Fibroblast of gingiva (primary cell): ENCODE measurements at places on chromosomes 6 and 20.
A peak's percentile ranks its signal among the peaks of the same experiment; 100 is the strongest.

DNA sequence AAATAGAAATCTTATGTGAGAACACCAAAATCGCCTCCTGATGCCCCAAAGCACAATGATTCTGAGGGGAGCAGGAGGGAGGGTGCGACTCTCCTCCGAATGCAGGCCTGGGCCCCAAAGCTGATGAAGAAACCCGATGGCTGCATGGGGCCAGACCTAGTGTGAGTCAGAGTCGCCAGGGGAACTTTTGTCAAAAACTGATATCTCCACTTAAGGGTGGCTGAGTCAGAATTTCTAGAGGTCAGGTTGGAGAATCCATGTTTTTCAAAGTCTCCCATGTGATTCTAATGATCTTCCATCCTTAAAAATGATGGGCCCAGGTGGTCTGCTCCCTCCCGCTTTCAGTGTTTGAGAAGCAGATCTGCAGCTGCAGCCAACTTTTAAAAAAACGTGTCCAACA, 172.8 kb downstream of the BACH2 start:
- no peak for DNase-seq

GRCh38 chr6:52325695-52326471, 36.1 kb upstream of the PAQR8 start:
- DNase-seq = no peak

DNA sequence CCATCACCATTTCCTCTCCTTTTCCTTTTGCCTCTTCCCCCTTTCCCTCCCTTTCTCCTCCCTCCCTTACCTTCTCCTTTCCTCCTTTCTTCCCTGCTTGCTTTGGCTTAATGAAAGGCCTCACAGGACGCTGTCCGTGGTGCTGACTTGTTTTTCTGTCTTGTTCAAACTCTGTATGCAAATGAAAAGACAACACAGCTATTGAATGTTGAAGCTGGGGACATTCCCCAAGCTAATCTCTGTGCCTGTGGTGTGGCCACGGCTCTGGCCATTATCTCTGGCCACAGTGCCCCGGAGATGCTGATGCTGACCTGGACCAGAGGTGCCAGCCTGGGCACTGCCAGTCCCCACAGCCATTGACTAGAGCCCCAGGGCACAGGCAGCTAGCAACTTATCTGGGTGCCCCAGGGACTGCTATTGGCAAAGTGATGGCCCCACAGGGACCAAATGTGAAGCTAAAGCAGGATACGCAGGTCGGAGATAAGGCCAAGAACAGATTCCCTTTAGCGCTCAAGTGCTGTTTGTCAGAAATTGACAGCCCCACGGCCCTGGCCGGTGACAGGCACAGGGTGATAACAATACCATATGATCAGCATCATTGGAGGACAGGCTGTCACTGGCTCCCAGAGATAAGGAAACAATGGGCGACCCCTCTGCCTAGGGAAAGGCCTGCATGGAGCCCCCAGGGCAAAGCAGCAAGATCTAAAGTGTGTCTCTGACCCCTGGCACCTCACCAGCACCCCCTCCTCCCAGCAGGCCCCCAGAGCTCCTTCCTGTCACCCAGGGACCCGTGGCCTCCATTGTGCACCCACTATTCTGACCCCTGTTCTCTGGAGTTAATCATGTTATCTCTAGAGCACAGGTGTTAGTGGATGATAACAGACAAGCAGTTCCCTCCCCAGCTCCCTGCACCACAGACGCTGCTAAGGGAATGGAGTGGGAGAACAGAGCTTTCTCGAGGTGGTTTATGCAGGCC, 31.6 kb upstream of the SLC32A1 start:
- peak; percentile 31 for DNase-seq

DNA sequence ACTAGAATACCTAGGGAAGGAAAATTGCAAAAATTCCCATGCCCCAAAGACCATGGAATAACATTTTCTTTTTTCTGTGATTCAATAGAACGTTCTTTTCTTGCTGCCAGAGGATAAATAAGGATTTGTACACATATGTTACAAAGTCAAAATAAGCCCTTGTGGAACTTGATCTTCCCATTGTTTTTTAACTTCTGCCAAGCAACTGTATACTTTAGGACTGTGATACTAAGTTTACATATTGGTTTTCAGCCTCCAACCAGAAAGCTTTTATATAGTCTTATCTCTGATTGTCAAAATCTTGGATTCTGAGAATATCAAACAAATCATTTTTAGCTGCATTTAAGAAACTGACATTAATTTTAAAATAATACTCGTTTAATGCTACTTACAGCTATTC, 84.6 kb downstream of the HMGCLL1 start:
- no peak for DNase-seq

DNA sequence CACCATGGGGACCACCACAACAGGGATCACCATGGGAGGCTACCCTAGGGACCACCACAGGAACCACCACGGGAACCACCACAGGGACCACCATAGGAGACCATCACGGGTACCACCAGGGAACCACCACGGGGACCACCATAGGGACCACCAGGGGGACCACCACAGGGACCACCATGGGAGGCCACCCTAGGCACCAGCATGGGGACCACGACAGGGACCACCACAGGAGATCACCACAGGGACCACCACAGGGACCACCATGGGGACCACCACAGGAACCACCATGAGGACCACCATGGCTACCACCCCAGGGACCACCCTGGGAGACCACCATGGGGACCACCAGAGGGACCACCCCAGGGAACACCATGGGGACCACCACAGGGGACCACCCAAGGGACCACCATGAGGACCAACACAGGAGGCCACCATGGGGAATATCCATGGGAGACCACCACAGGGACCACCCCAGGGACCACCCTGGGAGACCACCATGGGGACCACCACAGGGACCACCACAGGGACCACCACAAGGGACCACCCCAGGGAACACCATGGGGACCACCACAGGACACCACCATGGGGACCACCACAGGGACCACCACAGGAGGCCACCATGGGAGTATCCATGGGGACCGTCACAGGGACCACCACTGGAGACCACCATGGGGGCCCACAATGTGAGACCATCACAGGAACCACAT, 67.6 kb upstream of the MPC1 start:
- no peak for DNase-seq

DNA sequence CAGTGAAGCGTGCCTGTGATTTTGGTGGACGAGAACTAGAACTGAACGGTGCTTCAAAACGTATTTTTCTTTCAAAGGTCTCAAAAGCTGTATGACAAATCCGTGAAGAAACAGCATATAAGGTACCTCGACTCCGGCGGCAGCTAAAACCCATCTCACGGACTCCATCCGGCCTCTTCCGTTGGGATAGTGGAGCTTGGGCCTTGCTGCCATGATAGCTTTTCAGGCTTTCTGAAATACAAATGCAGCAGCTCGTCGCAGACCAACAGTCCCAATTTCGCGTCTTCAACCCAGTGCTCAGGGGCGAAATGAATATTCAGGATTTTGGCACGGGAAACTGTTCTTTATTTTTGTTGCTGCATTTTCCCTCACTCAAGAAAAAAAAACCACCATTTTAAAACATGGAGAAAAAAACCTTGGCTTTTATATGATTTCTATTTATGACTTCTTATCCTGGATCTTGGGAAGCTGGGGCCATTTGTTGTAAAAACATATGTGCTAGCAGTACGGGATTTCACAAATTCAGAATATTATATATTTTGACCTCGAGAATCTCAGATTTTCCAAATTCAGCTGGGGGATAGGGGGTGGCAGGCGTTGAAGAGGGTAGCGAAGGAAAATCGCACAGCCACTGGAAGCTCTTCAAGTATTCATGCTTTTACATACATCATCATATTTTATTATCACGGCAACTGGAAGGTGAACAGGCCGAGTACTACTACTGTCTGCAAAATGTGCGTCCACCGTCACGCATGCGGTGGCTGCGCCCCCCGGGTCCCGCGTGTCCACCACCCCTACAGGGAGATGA, 849 bp downstream of the GSTA4 start:
- peak; percentile 20 for DNase-seq

DNA sequence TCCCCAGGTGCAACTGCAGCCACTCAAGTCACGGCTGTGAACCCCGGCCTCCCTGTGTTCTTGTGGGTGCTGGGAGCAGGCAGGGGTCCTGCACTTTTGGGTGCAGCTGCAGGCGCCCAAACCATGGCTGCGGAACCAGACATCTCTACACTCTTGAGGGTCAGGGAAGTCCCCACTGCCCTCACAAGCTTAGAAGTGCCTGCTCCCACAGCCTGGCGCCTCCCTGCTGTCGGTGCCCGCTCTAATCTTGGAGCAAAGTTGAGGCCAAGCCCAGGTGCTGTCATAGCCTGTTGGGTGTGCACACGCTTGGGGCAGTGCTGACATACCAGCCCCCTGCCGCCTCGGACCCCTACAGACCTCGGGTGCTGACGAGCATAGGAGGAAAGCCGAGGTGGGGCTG, 6.2 kb downstream of the DEFB132 start:
- no peak for DNase-seq

DNA sequence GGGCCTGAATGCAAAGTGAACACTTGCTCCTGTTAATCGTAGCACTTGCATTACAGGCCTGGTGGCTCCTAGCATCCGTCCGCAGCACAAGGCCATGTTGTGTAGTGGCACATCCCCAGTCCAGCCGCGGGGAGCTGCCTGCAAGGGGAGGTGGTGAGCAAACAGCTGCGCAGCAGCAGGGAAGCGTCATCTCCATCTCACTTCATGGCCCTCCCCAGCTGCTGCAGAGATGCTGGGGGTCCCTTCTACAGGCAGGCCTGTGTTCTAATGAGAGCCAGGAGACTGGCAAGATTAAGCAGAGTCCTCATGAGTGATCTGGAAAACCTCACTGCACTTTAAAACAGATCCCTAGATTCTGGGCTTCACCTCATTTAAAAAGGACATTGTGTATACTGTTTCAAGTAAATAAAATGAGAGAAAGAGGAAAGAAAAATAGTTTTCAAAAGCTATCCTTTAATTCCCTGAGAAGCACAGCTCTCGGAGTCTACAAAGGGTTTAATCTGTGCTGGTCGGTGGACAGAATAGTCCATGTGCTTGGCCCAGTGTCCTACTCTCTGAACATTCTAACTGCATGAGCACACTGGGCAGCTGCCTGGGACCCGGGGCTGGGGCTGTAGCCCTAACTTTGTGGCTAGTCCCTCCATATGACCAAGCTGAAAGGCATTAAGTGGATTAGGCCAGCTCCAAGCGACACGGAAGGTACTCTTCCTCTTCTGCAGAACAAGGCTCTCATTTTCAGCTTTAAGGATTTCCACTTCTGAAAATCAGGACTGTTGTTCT, 125.8 kb downstream of the LY86 start:
- no peak for DNase-seq

GRCh38 chr20:31485450-31486339, 10.6 kb downstream of the REM1 start:
- DNase-seq = peak; percentile 55

GRCh38 chr6:39849228-39849627, 57.1 kb downstream of the DAAM2 start:
- DNase-seq = no peak

DNA sequence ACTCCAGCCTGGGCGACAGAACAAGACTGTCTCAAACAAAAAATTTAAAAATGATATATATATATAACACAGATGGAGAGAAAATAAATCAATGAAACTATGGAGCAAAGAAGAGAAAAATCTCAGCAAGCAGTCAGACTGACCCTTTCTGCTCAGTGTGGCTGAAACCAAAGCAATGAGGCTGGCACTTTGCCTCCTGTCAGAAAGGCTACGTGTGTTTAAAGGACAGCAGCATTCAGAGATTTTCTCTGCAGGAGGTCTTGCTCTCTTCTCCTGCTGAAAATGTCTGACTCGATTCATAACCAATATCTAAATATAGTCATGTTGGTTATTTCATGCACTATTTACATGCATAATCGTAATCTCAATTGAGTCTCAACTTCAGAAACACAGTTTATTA, 527.0 kb upstream of the JARID2 start:
- DNase-seq = no peak

DNA sequence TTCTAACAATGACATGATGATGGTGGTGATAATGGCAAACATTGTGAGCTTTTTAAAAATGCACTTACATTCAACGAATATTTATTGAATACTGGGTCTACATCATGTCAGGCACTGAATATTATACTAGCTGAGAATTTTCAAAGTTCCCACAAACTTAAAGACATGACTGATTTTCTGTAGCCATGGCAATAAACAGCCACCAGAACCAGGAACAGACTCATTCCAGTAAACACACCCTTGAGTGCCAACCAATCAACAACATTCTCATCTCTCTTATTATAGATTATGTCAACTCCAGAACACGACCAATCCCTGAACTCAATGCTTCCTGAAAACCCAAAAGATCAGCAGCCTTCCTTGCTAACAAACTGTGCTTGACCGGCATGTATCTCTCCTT, 212.4 kb upstream of the RUNX2 start:
- peak; percentile 50 for DNase-seq

DNA sequence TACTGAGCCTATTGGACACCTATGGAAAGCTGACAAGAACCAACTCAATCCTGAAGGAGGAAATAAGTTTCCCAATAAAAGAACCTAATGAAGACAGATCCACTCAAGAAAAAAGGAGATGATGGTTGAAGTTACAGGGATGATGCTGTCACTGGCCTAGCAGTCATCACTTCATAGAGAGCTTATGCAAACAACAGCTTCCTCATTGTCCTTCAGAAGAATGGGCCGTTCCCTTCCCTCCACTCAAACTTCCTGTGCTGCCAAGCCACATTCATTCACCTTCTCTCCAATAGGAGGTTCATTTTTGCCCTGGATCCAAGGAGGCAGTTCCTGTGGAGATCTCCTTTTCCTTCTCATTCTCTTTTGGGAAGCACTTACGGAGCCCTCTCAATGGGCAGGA, 13.8 kb upstream of the PM20D2 start:
- DNase-seq = no peak

GRCh38 chr6:118869894-118870589, 23.9 kb upstream of the ASF1A start:
- no peak for DNase-seq

DNA sequence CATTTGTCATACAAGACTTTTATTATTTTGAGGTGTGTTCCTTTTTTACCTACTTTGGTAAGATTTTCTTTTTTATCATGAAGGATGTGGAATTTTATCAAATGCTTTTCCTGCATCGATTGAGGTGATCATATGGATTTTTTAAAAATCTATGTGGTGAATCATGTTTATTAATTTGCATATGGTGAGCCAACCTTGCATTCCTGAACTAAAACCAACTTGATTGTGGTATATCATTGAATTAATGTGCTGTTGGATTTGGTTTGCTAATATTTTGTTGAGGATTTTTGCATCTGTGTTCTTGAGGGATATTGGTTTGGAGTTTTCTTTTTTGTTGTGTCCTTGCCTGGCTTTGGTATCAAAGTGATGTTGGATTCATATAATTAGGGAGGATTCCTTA, 848.1 kb upstream of the EYS start:
- no peak for DNase-seq

DNA sequence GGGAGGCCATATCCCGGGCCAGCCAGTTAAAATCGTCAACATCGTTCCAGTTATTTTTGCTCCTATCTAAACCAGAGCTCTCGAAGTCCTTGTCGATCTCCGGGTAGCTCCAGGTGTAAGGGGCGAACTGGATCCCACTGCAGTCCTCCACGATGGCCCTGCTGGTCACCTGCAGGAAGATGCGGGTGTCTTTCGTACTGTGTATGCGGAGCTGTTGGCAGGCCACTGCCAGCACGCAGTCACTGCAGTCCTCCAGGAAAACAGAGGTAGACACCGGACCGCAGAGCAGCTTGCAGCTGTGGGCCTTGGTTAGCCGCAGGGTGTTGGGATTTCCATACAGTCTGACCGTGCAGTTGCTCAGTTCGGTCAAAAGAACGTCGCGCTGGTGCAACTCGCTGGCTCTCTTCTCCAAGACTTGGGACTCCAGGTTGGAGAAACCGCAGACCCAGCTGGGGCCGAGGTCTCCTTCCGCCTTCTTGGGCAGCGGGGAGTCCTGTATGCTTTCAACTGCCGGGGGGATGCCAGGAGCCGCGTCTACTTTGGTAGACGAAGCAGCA, 742 bp downstream of the TBCC start:
- peak; percentile 12 for DNase-seq

- peak; percentile 73 for DNase-seq
Measured at GRCh38 chr6:121666814-121667213, 231.4 kb downstream of the GJA1 start.
